Osteoblast (primary cell): ENCODE measurements at places on chromosomes 5 and 9. TPM values are rescaled to one million over a fixed set of nuclear protein-coding genes. Genes with fewer than 3 reads are reported as not detected.
A peak's percentile ranks its signal among the peaks of the same experiment; 100 is the strongest.

DNA sequence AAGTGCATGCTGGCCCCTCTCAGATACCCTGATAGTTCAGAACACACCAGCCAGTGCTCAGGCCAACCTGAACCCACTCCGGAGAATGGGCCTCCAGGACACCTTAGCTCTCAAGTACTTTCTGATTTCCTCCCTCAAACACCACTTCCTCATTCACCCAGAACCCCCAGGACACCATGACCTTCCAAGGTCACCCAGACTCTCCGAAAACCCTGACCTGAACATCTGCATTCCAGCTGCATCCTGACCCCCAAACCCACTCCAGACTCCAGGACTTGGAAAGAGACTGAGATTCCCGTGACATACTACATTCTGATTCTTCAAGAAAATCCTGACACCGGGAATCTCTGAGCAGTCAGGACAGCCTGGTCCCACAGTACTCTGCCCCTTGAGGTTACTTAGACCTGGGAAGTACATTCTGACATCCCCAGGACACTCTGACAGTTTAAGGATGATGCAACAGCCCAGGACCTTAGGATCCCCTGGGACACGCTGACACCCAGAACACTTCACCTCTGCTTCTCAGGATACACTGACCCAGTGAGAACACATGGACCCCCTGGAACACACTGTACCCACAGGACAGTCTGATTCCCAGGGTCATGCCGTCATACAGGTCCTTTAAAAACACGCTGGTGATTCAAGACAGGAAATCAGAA is 747 bp upstream of the PROP1 start:
- H3K27ac ChIP-seq, result no peak overlapping the region
- H3K36me3 ChIP-seq, result no peaks in the 10 kb centered on the region
- no peaks in the 10 kb centered on the region for H3K4me1 ChIP-seq
- H3K4me3 ChIP-seq, result no peak overlapping the region

DNA sequence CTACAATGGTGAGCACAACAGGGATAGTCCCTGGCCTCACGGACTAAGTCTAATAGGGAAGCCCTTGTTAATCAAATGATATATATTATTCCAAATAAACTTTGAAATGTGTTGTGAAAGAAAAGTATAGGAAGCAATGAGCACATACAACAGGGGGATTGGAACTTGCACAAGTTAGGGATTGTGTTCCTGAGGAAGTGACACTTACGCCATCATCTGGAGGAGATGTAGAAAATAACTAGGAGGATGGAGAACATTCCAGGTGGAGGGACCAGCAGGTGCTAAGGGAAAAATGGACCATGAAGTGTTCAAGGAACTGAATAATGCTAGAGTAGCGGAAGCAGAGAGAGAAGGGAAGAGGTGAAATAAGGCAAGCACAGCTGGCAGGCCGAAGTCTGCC is 18.8 kb upstream of the RPS23 start:
- no peak overlapping the region for H3K27ac ChIP-seq
- no peak for DNase-seq
- no peaks in the 10 kb centered on the region for H3K36me3 ChIP-seq
- no peaks in the 10 kb centered on the region for H3K27me3 ChIP-seq
- H3K4me3 ChIP-seq, result no peak overlapping the region

- no peaks in the 10 kb centered on the region for H3K27me3 ChIP-seq
- H3K36me3 ChIP-seq, result no peaks in the 10 kb centered on the region
- peak overlapping the region; percentile 48 for H3K27ac ChIP-seq
- peaks cover 16% of the 10 kb centered on the region for H3K4me1 ChIP-seq
- H3K4me3 ChIP-seq, result no peak overlapping the region
- no peak for DNase-seq
Observed at GRCh38 chr9:78698371-78698770, 401.4 kb downstream of the PSAT1 start.

GRCh38 chr9:16341177-16341576 is 529.3 kb downstream of the BNC2 start:
- no peak overlapping the region for H3K4me3 ChIP-seq
- DNase-seq, result no peak
- H3K27me3 ChIP-seq, result no peaks in the 10 kb centered on the region
- H3K4me1 ChIP-seq, result peaks cover 39% of the 10 kb centered on the region
- H3K36me3 ChIP-seq, result no peaks in the 10 kb centered on the region

- H3K4me3 ChIP-seq, result no peak overlapping the region
- no peaks in the 10 kb centered on the region for H3K27me3 ChIP-seq
- peak; percentile 32 for DNase-seq
- H3K27ac ChIP-seq, result no peak overlapping the region
- H3K4me1 ChIP-seq, result no peaks in the 10 kb centered on the region
Observed at GRCh38 chr9:83992407-83992806, 11.8 kb downstream of the RMI1 start.

GRCh38 chr5:172102913-172103626 is 85.0 kb downstream of the STK10 start:
- H3K36me3 ChIP-seq, result peaks cover 32% of the 10 kb centered on the region
- H3K27me3 ChIP-seq, result no peaks in the 10 kb centered on the region
- peaks cover 28% of the 10 kb centered on the region for H3K4me1 ChIP-seq
- H3K4me3 ChIP-seq, result peak overlapping the region; percentile 47

Gene HMGCR
- total RNA-seq, result 144 and 150 TPM in 2 replicates
